ENCODE measurements at places on chromosomes 13 and 19.

GRCh38 chr13:33188093-33188882 is 97.3 kb downstream of the STARD13 start:
- no peak for DNase-seq

- no peak for DNase-seq
Observed at GRCh38 chr19:6274756-6275155, 5.0 kb downstream of the MLLT1 start.

- no peak for DNase-seq
Observed at GRCh38 chr13:45411221-45411620, 7.0 kb downstream of the SLC25A30 start.

DNA sequence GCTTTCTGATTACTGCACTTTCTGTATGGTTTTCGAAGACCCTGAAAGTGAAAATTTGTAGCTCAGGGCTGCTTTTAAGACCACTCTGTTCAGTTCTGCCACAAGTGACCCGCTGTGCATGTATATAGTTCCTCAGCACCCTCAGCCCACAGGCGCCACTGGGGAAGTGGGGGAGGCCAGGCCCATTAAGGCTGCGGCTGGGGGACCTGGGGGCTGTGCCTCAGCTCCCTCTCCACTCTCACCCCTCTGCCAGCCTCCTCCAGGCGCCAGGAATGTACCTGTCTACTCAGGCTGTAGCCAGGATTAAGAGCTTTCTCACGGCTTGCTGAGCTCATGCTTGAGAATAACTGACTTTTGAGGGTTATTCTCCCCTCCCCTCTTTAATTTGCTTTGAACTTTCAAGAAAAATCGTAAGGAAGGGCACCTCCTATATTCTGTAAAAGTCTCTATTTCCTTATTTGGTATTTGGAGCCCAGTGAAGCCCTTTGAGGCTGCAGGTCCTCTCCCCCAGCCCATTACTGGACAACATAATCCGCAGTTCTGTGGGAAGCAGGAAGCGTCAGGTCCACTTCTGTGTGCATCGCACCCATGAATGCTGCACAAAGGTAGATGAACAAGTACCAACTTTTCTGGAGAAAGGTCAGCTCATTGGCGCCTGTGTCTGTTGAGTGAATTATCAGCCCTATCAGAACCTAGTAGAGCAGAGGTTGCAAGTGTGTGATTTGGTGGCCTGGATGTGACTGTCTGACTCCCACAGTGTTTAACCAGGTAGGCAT is 29.6 kb downstream of the GJA3 start:
- no peak for DNase-seq

GRCh38 chr13:45226024-45226423 is 25.2 kb upstream of the KCTD4 start:
- DNase-seq, result no peak
